Thymus (tissue), 14 donors: ENCODE measurements at places on chromosomes 2 and 18.

- H3K4me1 ChIP-seq: no peaks in the 10 kb centered on the region
- H3K36me3 ChIP-seq: no peaks in the 10 kb centered on the region
- H3K27ac ChIP-seq: no peak overlapping the region
These were observed 266.1 kb upstream of the HDAC4 start for GRCh38 chr2:239666855-239667376.

- no peaks in the 10 kb centered on the region for H3K36me3 ChIP-seq
- H3K27ac ChIP-seq: no peak overlapping the region
- no peaks in the 10 kb centered on the region for H3K4me1 ChIP-seq
- no peak for DNase-seq
These were observed 1119.7 kb upstream of the CNTNAP5 start for GRCh38 chr2:122905431-122905830.

DNA sequence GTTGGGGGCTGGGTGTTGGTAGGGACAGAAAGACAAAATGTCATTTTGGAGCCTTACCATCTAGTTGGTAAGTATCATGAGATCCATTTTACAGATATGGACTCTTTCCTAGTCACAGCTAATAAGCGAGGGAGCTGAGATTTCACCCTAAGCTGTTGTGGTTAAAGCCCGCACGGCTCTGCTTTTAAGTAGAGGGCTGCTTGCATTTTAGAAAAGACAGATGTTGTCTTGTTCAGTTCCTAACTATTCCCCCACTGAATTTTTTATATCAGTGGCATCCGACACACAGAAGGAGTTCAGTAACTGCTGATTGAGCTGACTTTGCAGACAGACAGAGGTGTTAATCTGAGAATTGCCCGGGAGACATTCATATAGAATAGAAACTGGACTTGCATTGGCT is 3.7 kb downstream of the QPCT start:
- H3K36me3 ChIP-seq: no peaks in the 10 kb centered on the region
- no peak overlapping the region for H3K4me3 ChIP-seq
- H3K4me1 ChIP-seq: peaks cover 18% of the 10 kb centered on the region
- no peak for DNase-seq

DNA sequence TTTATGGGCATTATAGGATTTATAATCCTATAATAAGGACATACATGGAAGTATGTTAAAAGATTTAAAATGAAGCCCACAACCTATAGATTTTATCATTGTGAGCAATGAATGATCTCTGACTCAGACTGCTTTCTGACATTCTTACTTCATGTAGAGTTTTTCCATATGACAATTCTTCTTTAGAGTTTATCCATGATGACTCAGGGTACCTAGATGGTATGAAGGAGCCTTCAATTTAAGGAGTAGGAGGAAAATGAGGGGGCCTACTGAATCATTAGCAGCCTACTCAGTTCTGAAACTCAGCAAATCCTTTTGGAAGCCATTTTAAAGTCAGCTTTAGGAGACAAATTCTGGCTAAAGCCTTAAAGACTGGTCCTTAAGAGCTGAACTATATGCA is 10.4 kb downstream of the PELI1 start:
- peaks cover 3% of the 10 kb centered on the region for H3K4me1 ChIP-seq
- no peak overlapping the region for H3K27ac ChIP-seq
- no peak overlapping the region for H3K4me3 ChIP-seq
- H3K36me3 ChIP-seq: peaks cover 6% of the 10 kb centered on the region
- DNase-seq: no peak
- H3K27me3 ChIP-seq: no peaks in the 10 kb centered on the region

GRCh38 chr2:183157131-183157530 is 32.9 kb downstream of the NUP35 start:
- peaks cover 11% of the 10 kb centered on the region for H3K36me3 ChIP-seq
- no peaks in the 10 kb centered on the region for H3K4me1 ChIP-seq
- H3K27me3 ChIP-seq: no peaks in the 10 kb centered on the region
- DNase-seq: no peak
- no peak overlapping the region for H3K4me3 ChIP-seq

GRCh38 chr2:56314796-56315195 is 131.0 kb downstream of the CCDC85A start:
- no peak for DNase-seq
- H3K4me1 ChIP-seq: no peaks in the 10 kb centered on the region
- no peaks in the 10 kb centered on the region for H3K27me3 ChIP-seq

DNA sequence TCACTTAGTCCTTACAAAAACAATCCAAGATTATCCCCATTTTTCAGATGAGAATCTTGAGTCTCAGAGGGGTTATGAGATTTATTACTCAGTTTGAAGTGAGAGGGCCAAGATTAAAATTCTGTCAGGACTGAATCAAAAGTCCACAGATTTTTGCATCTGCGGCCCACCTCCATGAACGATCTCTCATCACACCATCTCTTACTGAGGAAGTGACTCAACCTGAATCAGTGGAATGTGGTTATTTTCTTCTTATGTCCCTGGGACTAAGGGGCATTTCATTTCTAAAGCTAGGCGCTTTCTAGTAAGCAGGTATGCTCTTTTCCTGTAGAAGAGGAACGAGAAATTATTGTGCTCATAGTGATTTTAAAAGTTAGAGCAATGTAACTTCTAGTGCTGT is 360.3 kb upstream of the SPHKAP start:
- no peaks in the 10 kb centered on the region for H3K36me3 ChIP-seq
- H3K27me3 ChIP-seq: no peaks in the 10 kb centered on the region

DNA sequence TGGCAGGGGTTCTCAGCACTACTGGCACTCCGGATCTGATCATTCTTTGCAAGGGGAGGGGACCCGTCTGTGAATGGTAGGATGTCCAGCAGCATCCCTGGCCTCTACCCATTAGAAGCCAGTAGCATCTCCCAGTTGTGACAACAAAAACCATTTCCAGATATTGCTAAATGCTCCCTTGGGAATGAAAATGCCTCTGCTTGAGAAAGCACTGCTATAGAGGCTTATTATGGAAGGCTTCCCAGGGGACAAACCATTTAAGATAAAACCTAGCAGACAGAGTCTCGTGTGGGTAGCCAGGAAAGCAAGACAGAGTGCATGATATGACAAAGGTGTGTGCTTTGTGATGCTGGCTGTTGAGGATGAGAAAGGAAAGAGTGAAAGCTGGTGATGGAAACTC is 273.7 kb downstream of the TMX3 start:
- H3K36me3 ChIP-seq: no peaks in the 10 kb centered on the region
- H3K4me1 ChIP-seq: no peaks in the 10 kb centered on the region
- H3K4me3 ChIP-seq: no peak overlapping the region
- no peaks in the 10 kb centered on the region for H3K27me3 ChIP-seq

DNA sequence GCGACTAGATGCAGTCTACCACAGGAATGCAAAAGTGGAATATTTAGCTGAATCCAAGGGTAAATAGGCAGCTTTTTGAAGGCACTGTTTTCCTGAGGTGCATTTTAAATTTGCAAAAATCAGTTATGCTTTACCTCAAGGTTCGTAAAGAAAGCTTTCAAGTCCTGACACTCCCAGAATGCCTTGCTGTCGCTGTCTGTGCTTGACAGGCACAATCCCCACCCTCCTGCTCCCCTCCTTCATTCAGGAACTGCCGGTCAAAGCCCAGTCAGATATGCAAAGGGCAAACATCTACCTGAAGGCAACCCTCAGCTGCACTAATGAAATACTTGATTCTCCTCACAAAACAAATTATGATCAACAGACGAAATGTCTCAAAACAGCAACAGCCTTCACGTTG is 97.4 kb upstream of the DDX18 start:
- DNase-seq: no peak
- H3K4me1 ChIP-seq: no peaks in the 10 kb centered on the region
- H3K27me3 ChIP-seq: no peaks in the 10 kb centered on the region
- H3K27ac ChIP-seq: no peak overlapping the region

DNA sequence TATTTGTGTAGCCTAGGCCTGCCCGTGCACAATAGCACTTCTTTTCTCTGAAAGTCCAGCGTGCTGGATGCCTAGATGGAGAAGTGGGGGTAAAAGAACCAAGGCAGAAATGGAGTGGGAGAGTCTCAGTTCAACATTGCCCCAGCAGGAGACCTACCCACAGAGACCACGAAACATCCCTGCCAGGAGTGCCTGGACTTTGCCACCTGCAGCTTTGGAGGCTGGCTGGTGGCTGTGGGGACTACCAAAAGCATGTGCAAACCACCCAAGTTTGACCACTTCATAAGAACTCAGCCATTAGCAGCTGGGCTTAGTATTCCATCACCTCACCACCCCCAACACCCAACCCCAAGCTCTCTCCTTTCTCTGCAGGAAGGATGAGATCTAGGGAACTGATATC is 416.9 kb upstream of the ID2 start:
- H3K4me1 ChIP-seq: peaks cover 17% of the 10 kb centered on the region
- no peaks in the 10 kb centered on the region for H3K36me3 ChIP-seq
- H3K4me3 ChIP-seq: no peak overlapping the region
- no peak for DNase-seq

GRCh38 chr18:50816419-50817166 is 3.2 kb downstream of the MRO start:
- H3K36me3 ChIP-seq: no peaks in the 10 kb centered on the region
- H3K27me3 ChIP-seq: peaks cover 2% of the 10 kb centered on the region
- H3K4me1 ChIP-seq: no peaks in the 10 kb centered on the region

- no peaks in the 10 kb centered on the region for H3K27me3 ChIP-seq
- H3K27ac ChIP-seq: no peak overlapping the region
- H3K4me3 ChIP-seq: no peak overlapping the region
- DNase-seq: no peak
- no peaks in the 10 kb centered on the region for H3K4me1 ChIP-seq
- no peaks in the 10 kb centered on the region for H3K36me3 ChIP-seq
These were observed 30.8 kb upstream of the ACYP2 start for GRCh38 chr2:54084600-54084999.

DNA sequence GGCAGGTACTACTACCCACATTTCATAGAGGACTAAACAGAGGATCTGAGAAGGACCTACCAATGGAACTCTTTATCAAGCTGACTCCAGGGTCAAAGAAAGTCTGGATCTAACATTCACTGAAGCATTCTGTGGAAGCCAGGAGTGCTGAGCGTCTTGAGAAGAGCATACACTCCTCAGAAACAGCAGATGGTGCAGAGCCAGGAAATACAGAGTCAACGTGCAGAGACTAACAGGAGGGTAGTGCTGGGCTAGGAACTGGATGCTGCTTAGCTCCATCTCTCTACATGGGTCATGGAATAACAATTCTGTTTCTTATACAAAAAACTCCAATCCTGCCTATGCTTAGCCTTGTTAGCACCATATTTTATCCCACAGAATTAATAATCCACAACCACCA is 5.5 kb upstream of the SERTAD2 start:
- DNase-seq: no peak
- H3K36me3 ChIP-seq: no peaks in the 10 kb centered on the region
- no peak overlapping the region for H3K4me3 ChIP-seq

DNA sequence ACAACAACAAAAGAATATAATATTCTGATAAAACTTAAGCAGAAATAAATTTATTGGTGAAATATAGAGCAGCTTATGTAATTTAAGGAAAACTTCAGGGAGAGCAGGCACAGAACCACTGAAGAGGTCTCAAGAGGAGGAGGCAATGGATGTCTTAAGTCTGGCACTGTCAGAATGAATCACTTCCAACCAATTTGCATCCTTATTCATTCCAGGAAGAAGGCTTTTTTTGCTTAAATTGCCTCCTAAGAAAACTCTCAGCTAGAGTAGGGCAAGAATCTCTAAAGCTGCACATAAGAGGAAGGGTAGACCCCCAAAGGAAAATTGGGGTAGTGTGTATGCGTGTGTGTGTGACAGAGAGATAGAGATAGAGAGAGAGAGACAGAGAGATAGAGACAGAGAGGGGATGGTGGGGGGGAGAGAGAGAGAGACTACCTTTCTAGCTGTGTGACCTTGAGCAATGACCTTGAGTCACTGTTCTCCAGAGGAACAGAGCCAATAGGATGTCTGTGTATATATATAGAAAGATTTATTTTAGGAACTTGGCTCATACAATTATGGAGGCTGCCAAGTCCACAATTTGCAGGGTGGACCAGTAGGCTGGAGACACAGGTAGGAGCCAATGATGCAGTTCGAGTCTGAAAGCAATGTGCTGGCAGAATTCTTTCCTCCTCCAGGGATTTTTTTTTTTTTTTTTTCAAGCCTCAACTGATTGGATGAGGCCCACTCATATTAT is 96.4 kb upstream of the LINC00305 start:
- H3K4me1 ChIP-seq: no peaks in the 10 kb centered on the region
- H3K4me3 ChIP-seq: no peak overlapping the region
- no peak overlapping the region for H3K27ac ChIP-seq
- no peak for DNase-seq

DNA sequence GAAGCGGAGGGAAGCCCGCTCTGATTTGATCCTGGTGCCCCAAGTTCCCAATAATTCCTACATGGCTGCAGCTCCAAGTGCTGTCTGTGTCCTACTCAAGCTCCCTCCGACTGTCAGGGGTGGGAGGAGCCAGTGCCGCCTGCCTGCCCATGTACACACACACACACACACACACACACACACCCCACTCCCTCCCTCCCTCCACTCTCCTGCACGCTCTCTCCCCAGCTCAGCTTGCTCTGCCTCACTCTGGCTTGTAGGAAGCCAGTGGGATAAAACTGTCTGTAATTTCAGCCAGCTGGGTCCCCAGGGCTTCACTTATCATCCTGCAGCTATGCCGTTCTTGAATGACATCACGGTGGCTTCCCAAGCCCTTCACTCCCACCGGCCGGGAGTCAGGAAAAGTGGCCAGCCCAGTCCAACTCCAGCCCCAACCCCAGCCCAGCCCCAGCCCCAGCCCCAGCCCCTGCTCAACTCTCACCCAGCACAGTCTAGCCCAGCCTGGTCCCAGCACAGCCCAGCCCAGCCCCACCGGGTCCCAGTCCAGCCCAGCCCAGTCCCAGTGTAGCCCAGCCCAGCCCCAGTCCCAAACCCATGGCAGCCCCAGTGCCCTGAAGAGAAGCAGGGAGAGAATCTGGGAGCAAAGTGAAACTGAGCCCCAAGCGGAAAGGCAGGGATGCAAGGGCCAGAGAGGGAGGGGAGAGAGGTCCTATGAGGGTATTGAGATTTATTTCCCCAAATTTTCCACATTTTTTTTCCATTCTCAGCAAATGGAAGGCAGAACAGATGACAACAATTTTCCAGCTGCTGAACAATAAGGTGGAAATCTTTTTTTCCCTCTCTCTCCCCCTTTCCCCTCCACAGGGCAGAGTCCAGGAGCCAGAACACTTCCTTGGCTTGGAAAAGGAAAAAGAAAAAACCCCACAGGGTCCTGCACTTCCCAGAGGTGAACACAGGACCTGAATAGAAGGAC is 144.0 kb downstream of the TNS1 start:
- DNase-seq: no peak
- H3K36me3 ChIP-seq: no peaks in the 10 kb centered on the region
- H3K27me3 ChIP-seq: no peaks in the 10 kb centered on the region
- H3K4me3 ChIP-seq: no peak overlapping the region

DNA sequence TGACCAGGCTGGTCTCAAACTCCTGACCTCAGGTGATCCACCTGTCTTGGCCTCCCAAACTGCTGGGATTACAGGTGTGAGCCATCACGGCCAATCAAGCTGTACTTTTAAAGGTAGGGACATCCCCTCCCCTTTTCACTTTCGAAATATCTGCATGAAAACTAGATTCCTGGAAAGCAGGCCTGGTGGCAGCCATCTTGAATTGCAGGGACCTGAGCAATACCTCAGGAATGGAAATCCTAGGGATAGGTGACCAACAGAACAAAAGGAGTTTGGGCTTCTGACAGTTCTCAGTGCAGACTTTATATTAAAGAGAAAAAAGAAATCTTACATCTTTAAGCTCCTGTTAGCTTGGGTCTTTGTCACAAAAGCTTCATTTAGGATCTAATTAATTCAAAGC is 62.6 kb downstream of the KLF7 start:
- H3K4me3 ChIP-seq: no peak overlapping the region
- DNase-seq: no peak
- H3K27ac ChIP-seq: no peak overlapping the region
- peaks cover 9% of the 10 kb centered on the region for H3K4me1 ChIP-seq
